T-helper 1 cell (primary cell): ENCODE measurements at places on chromosomes 16 and 17.
A peak's percentile ranks its signal among the peaks of the same experiment; 100 is the strongest.

DNA sequence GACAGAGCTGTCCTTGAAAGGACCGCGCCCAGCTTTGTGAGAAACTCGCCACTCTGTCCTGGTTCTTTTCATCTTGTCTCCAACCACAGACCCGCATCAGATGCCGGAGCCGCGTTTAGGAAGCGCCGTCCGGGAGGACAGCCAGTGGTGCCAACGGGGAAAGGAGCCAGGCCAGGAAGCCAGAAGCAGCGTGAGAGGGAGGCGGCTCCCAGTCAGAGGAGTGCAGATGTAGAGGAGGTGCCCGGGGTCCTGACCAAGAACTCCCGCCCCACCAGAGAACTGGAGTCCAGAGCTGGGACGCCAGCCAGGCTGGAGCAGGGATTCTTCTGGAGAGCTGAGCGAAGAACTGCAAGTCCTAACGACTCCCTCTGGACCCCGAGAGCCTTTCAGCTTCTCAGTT, 49.3 kb upstream of the TNRC6C start:
- no peak for DNase-seq

- no peak for DNase-seq
Observed at GRCh38 chr17:60163108-60163784, 13.5 kb downstream of the CA4 start.

DNA sequence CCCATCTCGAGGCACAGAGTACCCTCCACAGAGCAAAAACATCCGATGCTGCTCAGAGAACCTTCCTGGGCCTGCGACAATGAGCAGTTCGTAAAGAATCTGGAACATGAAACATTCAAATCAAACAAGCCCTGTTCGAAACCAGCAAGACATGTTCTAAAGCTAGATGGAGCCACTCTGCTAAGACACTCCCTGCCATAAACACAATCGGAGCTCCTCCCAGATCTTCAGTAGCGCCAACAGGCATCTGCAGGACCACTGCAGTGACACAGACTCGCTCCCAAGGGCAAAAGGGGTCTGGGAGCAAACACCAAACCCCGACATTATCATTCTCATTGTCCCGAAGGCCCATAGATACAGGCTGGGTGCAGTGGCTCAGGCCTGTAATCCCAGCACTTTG, 108.7 kb downstream of the ZFHX3 start:
- no peak for DNase-seq

GRCh38 chr16:49558451-49558850, 184.8 kb downstream of the C16orf78 start:
- no peak for DNase-seq

DNA sequence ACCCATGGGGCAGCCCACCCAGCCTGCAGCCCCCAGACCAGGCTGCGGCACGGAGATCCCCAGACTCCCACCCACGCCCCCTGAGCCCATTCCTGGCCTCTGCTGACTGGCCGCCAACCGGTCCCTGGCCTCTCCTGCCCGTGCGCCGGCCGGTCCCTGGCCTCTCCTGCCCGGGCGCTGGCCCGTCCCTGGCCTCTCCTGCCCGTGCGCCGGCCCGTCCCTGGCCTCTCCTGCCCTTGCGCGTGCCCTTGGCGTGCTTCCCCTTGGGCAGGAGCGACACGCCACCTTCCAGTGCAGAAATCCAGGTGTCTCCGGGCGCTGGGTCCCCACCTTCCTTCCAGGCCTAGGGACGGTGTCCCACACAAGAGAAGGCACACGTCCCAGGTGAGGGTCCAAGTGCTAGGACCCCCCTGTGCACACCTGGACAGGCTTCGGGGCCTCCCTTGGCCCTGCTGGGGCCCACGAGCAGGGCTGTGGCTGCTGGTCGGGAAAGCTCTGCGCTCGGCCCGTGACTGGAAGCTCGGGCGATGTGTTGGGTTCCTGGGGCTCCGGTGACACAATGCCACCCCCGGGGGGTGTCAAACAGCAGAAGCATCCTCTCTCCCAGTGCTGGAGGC, 21.4 kb upstream of the CACNA1H start:
- DNase-seq: no peak

- DNase-seq: no peak
Observed at GRCh38 chr17:66337866-66338485, 35.6 kb downstream of the PRKCA start.

DNA sequence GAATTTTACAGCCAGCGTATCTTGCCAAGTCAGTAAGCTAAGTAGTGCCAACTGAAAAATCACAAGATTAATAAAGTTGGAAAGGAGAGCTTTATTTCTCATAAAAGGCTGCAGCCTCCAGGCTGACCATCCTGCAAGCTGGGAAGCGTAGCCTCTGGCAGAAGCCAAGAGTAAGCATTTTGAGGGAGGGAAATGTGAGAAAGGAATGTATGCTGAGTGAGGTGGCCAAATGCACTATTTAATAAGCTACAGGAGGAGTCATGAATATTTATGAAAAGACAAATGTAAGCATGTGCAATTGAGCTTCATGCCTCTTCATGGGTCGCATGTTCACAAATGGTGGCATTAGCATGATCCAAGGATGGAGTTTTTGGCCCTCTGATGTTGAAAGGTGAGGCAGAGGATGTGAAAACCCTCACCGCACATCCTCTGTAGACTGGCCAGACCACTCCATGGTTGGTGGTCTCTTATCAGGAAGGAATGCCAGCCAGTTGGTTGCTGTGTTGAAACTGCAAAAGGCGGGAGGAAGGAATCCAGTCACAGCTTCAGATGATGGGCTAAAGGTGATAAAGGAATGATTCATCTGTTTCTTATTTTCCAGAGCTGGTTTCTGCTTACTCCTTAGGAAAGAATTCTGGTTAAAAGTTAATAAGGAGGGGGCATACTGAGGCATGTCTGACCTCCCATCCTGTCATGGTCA, 9.2 kb downstream of the KRT33B start:
- DNase-seq: no peak

- no peak for DNase-seq
Observed at GRCh38 chr16:88634994-88635670, 3.2 kb upstream of the IL17C start.

DNA sequence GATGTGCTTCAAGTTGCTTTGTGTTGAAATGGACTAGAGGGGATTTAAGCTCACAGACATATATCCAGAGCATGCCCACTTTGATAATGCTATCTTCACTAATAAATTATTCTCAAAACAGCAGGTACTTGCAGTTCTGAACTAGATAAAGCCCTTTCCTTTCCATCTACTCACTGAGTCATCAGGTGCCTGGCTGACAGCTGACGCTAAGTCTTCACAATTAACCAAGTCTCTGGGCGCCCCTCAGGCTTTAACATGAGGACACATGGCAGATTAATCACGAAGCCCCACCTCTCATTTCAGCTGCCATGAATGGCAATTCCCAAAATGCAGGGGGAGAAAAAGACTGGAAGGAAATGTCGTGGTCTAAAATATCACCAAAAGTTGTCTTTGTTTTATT, 29.5 kb upstream of the CRISPLD2 start:
- DNase-seq: no peak

DNA sequence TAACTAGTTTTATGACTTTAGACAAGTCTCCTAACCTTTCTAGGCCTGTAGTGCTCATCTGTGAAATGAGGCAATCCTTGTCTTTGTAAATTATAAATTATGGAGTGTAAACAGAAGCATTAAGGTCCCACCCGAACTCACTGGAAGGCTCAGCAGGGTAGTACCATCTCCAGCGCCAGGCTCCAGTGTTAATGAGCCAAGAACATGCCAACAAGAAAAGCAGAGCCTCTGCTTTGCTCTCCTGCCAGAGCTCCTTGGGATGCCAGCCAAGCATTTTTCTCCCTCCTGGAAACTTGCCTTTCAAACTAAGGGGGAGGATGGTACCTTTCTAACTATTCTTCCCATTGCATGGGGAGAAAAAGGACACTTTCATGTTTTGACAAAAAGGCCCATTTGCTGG, 14.9 kb downstream of the LIMD2 start:
- no peak for DNase-seq

DNA sequence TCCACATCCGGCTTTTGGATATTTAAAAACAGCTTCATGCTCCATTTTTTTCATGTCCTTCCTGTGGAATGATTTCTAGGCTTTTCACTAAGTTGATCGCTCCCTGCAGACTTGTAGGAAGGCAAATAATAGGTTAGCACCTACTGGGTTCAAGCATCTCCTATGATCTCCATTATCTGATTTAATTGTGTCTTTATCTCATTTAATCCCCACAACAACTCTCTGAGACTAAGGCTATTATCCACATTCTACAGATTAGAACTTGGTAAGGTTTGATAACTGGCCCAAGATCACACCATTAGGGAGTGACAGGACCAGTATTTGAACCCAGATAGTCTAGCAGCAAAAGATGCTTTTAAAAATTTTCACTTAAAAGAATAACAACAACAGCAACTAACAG, 46.2 kb upstream of the HOXB9 start:
- DNase-seq: no peak

DNA sequence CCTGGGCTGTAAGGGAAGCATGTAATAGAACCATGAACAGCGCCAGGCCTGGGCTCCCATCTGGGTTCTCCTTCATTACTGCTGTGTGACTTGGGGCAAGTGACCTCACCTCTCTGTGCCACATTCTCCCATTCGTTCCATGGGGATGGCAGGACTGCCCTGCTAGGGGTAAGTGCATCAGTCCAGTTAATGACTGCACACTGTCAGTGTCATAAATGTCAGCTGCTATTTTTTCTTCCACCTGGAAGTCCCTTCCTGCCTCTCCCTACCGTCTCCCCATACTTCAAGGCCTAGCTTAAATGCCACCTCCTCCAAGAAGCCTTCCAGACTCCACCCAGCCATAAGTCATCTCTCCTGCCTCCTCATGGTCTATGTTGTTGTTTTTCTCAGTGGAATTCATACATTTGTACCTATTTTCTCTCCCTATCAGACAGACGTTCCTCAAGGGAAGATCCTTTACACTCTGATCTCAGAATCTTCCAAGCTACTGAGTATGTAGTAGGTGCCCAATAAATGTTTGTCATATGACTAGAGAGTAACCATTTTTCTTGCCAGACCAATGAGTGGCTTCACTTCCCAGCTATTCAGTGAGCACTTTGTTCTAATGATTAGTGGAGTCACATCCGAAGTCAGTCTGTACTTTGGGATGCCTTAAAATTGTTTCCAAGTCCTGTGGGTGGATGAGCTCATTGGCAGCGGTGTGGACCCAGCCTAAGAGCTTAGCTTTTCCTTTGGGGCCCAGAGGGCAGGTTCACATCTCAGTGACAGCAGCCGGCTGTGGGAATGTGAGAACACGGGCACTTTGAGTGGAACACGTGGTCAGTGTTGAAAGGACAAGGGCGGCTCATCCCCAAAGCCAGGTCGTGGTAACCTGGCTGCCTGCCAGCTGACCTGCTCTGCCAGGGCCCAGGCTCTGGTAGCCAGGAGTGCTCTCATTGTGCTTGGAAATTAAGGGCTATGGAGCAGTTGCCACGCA, 147.5 kb upstream of the GSE1 start:
- DNase-seq: no peak

DNA sequence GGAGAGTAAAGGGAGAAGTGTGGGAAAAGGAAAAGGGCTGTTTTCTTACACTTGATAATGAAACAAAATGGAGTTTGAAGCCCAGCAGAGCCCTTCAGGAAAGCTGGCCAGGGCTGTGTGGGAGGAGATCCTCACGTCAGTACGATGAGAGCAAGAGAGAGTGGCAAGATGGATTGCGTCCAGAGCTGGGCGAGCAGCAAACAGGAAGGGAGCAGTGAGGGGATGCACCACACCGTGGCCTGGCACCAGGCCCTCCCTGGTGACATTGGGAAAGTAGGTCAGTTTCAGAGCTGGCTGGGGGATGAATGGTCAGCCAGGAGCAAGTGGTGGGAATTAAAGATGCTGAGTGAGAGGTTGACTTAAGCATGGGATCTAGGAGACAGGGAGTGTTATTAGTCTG, 273.6 kb downstream of the GRIN2A start:
- no peak for DNase-seq

GRCh38 chr17:40632216-40632615, 15.4 kb downstream of the SMARCE1 start:
- DNase-seq: no peak

DNA sequence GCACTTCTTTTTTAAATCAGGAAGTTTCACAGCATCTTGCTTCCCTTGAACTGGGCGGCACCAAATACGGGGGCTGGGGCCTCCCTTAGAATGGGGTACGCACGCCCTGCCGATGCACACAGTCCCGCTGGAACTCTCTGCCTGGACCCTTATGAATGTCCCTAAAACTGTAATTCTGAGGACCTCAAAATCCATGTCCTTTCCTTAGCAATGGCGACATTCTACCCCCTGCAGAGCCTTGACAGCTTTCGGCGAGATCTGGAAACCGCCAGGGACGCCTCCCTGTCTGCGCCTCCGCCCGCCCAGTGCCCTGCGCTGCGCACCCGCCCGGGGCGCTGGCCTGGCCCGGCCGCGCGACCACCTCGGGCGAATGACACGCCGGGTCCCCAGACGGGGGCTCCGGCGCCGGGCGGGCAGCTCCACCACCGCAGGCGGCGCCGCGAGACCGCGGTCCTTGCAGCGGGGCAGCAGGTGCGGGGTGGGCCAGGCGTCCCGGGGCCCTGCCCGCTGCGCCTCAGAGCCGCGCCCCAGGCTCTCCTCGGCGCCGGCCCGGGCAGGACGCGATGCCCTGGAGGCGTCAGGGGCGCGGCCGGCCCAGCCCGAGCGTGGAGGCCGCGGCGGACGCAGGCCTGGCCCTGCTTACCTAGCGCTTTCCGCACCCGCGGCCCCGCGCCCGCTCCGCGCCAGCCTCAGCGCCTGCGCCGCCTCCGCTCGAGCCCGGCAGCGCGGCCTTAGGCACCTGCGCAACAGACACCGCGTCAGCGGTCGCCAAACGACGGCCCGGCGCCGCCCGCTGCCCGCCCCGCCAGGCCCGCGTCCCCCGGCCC, 548 bp downstream of the HAGH start:
- peak; percentile 67 for DNase-seq

GRCh38 chr16:10937068-10937859, 5.0 kb downstream of the DEXI start:
- no peak for DNase-seq

DNA sequence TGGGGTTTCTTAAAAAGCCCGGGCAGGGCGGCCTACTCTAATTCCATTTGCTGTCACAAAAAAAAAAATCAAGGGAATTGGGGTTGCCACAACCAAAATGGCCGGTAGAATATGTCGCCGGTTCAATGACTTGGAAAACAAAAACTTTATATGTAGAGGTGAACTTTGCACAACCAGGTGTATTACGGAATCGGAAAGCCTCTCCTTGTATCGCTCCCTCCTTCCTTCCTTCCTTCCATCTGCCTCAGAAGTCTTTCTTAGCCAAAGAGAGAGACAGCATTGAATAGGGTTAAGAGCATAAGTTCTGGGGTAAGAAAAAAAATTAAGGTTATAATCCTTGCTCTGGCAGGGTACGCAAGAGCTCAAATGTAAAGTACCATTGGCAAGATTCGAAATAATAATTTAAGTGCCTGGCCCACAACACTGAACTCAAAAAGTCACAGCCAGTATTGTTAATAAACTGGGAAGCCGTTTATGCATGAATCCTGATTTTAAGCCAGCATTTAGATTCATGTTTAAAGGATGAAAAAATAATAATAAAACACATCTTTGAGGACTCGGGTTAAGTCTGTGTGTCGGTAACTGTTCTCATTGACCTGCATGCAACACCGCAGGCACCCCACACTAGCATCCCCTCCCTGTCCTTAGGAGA, 522 bp upstream of the GLG1 start:
- DNase-seq: no peak

DNA sequence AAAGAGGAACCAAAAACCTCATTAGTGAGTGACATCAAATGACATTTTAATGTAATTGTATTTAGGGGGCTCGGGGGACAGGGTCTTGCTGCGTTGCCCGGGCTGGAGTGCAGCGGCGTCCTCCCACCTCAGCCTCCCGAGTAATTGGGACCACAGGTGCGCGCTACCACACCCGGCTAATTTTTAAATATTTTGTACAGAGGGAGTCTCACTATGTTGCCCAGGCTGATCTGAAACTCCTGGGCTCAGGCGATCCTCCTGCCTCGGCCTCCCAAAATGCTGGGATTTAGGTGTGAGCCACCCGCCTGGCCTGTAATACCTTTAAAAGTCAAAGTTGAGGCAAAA, 581 bp downstream of the SNRNP25 start:
- DNase-seq: no peak
